ENCODE measurements at places on chromosomes 3 and 15.

DNA sequence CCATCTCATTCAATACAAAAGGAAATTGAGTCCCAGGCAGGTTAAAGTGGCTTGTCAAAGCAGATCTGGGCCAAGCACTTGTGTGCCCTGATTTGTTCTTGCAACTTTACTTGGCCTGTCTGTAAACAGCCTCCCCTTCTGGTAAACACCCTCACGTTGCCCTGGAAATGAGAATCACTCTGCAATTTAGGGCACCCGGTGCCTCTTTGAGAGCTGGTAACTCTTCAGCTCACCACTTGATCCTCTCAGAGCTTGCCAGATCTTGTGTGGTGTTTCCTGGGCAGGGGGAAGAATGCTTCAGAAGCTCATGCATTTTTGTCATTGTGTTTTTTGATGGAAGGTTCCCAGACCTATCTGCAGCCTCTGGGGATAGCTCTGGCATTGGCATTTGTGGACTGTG is 11.3 kb downstream of the MED12L start:
- DNase-seq = no peak

DNA sequence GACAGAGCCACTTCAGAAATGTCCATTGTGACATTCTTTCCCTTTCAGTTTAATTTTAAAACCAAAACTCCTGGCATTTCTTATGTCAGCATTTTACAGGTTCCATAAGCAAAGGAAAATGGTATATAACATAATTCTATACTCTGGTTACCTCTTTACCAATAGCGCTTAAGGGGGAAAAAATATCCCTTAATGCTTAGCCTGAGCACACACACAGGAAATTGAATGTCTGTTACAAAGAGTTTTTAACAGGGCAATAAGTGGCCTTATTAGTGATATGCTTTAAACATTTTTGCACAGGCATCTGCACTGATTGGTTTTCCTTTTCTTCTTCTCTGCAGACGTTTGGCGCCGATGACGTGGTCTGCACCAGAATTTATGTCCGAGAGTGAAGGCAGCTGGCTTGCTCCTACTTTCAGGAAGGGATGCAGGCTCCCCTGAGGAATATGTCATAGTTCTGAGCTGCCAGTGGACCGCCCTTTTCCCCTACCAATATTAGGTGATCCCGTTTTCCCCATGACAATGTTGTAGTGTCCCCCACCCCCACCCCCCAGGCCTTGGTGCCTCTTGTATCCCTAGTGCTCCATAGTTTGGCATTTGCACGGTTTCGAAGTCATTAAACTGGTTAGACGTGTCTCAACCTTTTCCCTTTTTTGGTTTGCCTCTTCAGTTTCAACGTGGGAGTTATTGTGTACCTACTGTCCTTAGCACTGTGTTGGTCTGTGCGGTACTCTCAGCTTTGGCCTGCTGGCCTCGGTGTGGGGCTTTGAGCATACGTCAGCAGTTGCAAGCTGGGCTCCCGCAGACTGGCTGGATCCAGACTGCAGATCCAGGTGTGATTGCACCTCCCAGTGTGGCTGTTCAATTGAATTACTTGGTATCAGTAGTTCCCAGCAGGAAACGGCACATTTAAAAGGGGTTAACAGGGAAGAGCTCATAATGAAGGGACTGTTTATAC is 7.7 kb downstream of the CRABP1 start:
- no peak for DNase-seq

DNA sequence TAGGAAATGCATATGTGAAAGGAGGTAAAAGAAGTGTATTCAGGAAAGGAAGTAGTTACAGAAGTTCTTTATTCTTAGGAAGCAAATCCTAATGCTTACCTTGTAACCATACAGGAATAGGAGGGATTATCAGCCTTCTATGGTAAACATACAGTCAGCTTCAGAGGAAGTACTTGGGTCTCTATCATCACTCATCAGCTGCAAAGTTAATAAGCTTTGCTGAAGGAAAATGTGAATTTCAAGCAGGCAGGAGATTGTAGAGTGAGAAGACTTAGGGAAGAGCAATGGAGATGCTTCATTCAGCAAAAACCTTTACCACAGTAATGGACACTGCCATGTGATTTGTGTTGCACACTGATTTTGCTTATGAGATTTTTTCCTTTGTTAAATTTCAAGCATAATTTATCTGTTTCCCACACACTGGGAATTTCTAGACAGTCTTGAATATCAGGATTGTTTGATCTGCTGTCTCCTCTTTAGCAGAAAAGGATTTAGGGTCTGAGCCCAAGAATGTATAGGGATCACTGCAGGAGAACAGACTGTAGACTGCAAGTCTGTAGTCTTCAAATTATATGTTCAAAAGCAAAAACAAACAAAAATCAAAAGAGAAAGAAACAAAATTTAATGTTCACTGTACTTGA is 150.8 kb downstream of the ZNF609 start:
- DNase-seq = no peak

DNA sequence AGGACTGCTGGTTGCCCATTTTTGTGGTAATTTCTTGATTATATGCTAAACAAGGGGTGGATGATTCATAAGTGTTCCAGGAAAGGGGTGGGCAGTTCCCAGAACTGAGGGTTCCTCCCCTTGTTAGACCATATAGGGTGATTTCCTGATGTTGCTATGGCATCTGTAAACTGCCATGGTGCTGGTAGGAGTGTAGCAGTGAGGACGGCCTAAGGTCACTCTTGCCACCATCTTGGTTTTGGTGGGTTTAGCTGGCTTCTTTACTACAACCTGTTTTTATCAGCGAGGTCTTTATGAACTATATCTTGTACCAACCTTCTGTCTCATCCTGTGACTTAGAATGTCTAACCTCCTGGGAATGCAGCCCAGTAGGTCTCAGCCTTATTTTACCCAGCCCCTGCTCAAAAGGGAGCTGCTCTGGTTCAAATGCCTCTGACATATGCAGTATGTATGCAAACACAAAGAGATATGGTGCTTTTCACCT is 46.2 kb downstream of the C3orf38 start:
- DNase-seq = no peak

GRCh38 chr15:51680321-51680720 is 982 bp upstream of the SCG3 start:
- DNase-seq = no peak

- DNase-seq = peak; percentile 37
Measured at GRCh38 chr3:27712136-27713077, 9.7 kb downstream of the EOMES start.

DNA sequence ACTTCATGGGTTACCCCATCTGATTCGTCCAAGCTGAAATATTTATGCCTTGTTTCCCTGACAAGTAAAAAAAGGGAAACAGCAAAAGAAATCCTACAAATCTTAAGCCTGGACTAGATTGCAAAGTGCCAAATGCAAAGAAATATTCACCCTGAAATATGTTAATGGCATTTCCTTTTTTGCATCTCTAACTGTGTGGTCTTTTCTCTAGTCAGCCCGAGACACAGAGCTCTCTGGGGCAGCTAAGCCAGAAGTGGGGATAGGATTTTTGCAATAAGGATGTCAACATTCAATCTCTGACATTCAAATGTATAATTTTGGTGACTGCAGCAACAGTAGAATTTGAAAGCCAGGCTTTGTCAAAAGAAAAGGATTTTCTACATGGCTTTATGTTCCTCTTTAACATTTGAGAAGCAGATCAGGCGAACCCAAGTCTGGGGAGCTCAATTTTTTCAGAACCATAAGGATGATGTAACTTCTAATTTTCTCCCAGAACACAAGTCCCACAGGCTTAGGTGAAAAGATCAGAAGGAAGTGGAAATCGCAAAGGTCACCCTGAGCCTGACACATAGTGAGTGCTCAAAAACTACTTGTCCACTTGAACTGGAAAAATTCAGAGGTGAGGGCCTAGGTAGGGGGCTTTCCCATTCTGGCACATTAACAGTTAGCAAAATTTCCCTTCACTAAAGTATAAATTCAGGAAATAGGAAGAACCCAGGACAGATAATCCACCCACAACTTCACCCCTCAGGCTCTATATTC is 28.2 kb upstream of the KCNMB3 start:
- DNase-seq = no peak

DNA sequence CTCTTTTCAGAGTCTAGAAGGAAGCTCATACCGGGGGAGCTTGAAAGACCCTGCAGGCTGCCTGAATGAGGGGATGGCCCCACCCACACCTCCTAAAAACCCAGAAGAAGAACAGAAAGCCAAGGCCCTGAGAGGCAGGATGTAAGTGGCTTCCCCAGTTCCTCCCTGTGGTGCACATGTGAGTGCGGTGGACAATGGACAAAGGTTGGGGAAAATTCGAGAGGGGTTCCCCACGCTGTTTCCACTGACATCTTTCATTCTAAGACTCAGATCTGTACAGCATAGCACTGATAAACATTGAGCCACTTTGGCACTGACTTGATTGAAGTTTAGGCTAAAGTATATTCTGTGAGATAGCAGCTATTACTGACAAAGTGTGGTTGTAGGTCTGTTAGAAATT is 79.5 kb upstream of the UMPS start:
- no peak for DNase-seq

DNA sequence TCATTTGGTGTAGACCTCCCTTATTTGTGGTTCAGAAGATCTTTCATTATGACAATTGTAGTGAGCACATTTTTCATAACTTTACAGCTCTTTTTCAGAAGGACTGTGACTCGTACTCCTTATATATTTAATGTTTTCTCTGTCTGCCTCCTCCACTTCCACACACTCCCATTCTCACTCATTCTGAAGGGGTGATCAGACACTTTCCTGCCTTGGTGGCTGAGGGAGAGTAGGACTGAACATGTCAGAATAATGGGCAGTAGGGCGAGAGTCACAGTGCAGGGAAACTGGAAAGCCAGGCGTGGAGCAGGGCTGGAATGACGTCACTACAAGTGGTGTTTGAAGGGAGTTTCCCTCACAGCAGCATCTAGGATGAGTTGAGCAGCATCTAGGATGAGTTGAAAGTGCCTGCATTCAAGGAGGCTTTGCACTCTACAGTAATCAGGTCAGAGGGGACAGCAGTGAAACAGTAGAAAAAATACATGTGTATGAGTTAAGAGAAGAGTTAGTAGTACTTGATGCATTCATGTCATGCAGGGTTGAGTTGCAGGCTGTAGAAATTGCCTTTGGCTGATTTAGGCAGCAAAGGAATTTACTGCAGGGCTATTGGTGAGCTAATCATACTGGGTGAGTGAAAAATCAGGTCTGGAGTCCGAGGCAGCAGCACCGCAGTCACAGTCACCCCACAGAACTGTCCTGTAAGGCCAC is 36.3 kb upstream of the FBXL22 start:
- DNase-seq = no peak

GRCh38 chr3:121998030-121998580 is 23.9 kb downstream of the ILDR1 start:
- no peak for DNase-seq
